Myocyte (in vitro differentiated cells): ENCODE measurements at places on chromosomes 3 and 15. TPM values are rescaled to one million over a fixed set of nuclear protein-coding genes. Genes with fewer than 3 reads are reported as not detected.

GRCh38 chr3:9195390-9195789 is 54.1 kb downstream of the SRGAP3 start:
- DNase-seq: no peak

GRCh38 chr15:26632500-26632899 is 140.4 kb downstream of the GABRB3 start:
- DNase-seq: no peak

- DNase-seq: no peak
These were observed 214.6 kb downstream of the MEIS2 start for GRCh38 chr15:36885771-36886170.

GRCh38 chr3:76501315-76501714 is 538.6 kb upstream of the ROBO2 start:
- DNase-seq: no peak

GRCh38 chr3:134326760-134327593 is 47.3 kb downstream of the AMOTL2 start:
- DNase-seq: peak; percentile 96

- no peak for DNase-seq
These were observed 15.2 kb downstream of the IVD start for GRCh38 chr15:40420793-40421192.

The FBXW12 gene
- total RNA-seq: 0.21 TPM in 1 of 2 replicates, not detected in the other

The APBA2 gene
- total RNA-seq: not detected in 2 replicates

The CCDC54 gene
- total RNA-seq: not detected in 2 replicates
